ENCODE measurements at places on chromosomes 3 and 15.

GRCh38 chr3:102057781-102058421, 208.6 kb downstream of the NFKBIZ start:
- no peak for DNase-seq

- DNase-seq: no peak
These were observed 93.1 kb downstream of the RAD18 start for GRCh38 chr3:8870134-8870533.

DNA sequence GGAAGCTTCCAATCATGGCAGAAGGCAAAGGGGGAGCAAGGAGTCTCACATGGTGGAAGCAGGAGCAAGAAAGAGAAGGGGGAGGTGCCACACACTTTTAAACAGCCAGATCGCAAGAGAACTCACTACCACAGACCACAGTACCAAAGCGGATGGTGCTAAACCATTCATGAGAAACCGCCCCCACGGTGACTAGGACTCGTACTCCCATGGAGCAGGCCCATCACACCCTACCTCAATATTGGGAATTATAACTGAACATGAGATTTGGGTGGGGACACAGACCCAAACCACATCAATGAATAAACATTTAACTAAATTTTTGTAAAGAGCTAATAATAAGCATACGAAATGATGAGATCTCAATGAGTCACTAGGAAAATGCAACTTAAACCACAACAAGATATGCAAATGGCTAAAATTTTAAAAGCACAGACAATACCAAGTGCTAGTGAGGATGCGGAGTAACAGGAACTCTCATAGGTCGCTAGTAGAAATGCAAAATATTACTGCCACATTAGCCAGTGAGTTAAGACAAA, 10.0 kb downstream of the MRPS25 start:
- no peak for DNase-seq

DNA sequence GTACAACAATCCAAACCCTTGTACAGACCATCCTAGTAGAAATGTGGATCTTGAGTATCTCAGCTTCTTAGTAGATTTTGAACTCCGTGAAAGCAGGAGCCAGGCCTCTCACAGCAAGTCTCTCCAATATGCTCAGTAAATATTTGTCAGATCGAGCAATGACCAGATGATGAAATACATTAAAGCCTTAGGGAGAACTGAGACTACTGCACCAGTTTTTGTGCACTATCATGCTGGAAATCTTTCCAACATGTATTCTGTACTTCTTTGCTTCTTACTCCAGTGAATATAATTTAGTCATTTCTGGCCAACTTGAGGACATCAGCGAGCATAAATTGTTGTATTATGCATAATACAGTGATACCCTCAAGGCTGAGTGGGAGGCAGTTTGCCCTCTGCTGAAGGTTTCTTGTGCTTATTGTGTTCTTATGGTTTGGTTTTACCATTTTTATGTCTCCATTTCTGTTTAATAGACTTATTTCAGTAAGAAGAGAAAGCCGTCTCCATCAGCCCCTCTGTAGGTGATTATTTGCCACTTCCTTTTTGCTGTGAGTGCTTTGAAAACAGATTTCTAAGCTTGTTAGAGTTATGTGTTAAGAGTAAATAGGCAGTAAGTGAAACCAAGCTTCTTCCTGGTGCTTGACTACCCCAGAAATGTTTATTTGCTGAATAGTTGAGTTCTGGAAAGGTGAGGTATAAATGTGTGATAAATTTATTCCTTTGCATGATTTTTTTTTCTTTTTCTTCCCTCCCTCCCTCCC, 147.1 kb downstream of the PGPEP1L start:
- no peak for DNase-seq

DNA sequence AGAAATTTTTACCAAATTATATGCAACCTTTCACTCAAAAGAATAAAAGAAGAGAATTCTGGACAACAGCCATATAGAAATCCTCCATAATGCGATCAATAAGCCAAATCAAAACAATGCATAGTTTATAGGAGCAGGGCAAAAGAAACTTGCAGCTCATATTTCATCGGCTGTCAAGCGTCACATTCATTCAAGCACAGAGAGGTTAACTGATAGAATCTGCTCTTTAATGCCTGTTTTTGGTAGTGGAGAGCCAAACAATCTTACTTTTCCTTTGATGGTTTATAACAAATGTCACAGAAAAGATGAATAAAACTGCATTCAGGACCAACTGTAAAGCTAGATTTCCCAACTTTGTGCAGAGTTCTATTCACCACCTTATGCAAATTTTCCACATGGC, 35.4 kb downstream of the PRTG start:
- DNase-seq: no peak

DNA sequence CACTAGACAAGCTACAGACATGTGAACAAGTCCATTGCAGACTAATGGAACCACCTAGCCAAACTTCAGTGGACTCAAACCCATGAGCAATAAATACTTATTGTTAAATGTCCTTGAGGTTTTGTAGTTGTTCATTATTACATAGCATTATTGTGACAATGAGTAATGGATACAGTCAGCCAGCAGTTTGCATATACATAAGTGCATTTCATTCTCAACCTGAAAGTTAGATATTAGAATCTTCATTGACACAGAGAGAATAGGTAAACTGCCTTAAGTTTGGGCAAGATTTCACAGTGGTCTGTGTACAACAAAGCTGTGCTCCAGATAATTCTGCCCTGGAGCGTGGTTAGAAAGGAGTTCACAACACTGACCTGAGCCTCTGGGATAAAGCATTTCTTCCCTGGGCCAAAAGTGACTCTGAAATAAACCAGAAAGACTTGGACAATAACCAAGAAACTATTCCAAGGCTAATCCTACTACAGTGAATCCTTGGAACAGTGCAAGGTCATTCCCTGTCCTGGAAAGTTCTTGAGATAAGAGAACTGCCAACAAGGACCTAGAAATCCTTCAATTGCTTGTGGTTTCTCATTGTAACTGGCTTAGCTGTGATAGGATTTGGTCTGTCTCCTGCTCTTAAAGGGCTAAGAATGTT, 225.5 kb upstream of the STT3B start:
- DNase-seq: no peak

- DNase-seq: no peak
These were observed 50.8 kb downstream of the CRYBG3 start for GRCh38 chr3:97872525-97873042.

GRCh38 chr15:79004336-79004735, 59.5 kb upstream of the CTSH start:
- no peak for DNase-seq

DNA sequence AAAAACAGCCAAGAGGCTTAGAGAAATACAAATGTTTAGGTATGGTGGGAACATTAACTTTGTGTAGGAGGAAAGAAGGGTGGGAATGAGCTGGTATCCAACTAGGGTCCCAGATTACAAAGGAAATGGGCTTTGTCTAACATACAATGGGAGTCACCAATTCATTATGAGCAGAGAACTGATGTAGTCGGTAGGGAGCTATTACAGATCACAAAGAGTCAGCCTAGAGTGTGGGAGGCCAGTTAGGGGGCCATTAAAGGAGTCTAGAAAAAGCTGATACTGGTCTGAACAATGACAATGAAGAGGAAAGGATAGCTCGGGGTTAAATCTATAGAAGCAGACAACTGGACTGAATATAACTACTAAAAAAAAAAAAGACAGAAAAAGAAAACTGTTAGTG, 15.5 kb downstream of the ANO10 start:
- DNase-seq: no peak

DNA sequence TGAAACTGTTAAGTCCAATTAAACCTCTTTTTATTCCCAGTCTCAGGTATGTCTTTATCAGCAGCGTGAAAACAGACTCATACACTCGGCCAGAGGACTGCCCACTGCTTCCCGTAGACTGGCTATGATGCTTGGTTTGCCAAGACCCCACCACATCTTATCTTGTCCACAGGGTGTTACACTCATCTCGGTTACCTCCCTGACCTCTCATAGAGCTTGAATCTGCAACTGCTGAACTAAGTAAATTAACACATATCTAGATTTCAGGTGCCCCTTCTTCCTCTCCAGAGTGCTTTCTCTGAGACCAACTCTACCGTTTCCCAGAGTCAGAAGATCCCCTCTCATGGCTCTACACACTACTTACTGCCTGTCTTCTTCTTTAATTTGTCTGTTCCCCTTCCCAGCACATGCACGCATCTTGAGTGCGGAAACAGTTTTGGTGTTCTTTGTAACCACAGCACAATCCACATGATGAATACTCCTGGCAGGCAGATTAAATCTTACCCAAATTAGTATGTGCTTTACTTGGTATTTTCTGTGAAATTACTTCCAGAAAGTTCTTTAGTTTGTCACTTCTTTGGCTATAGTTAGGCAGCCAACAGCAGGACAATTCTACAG, 49.7 kb downstream of the CD200 start:
- DNase-seq: no peak
